Ecto neural progenitor cell (in vitro differentiated cells): ENCODE measurements at places on chromosomes 6 and 20.

DNA sequence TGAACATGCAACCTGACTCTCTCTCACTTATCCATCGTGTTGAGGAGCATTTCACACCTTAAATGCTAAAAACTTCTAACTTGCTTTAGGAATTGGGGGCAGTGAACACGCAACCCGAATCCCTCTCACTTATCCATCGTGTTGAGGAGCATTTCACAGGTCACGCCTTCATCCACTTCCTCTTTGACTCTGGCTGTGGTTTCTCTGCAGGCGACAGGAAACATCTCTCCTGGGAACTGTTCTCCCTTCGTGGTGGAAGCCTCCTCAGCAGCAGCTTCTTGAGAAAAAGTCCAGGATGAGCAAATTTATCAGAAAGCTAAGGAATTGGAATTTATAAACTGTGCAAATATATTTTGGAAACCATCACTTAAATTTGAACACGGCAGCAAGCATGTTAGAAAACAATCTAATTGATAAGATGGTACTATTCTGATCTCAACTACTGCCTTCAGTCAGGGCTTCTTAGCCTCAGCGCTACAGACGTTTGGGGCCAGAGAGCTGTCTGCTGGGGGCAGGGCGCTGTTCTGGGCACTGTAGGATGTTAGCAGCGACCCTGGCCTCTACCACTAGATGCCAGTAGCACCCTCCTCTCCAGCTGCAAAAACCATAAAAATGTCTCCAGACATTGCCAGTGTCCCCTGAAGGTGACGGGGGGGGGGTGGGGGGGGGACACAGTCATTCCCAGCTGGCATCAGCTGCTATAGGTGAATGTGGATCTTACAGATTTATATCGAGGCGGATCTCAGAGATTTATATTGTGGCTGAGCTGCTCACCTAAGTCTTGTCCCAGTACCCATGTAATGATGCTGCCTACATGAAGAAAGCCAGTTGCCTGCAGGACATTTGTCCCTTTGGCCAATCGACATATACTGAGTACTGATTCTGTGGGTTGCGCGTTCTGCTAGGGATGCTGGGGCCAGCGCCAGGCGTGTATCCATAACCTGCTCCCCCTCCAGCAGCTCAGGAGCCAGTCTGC lies 26.2 kb downstream of the CTCFL start:
- DNase-seq = no peak

- DNase-seq = peak; percentile 76
These were observed 114.4 kb upstream of the PRND start for GRCh38 chr20:4607287-4607713.

DNA sequence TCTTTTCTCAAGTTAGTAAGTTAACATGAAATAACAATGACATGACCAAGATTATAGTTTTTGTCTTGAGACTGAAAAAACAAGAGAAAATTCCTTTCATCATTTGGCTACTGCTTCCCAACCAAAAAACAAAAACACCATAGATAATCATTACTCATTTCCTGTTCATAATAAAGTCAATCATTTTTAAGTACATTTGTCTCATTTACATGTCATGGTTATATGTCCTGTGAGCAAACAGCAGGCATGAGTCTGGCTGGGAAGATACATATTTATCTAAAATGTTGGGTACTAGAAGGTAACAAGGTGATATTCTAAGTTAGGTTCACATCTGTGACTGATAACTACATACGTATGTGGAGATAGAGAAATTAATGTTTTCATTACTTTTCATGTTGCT lies 180.5 kb downstream of the ISM1 start:
- no peak for DNase-seq

DNA sequence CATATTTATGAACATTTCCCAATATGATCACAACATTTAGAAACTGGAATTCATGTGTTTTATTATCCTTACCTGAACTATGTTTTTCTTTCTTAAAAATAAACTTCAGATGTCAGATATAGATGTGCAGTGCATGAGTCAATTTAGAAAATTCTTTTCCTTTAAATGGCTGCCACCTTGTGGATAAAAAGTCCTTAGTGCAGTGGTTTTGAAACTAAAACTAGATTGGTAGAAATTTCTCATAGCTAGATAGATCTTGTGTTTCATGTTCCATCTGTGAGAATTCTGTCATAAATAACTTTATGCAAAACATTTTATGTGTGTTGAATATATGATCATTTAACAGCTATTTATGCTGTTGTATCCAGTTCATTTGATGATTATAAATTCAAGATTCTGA lies 134.9 kb downstream of the KLHL32 start:
- DNase-seq = no peak

DNA sequence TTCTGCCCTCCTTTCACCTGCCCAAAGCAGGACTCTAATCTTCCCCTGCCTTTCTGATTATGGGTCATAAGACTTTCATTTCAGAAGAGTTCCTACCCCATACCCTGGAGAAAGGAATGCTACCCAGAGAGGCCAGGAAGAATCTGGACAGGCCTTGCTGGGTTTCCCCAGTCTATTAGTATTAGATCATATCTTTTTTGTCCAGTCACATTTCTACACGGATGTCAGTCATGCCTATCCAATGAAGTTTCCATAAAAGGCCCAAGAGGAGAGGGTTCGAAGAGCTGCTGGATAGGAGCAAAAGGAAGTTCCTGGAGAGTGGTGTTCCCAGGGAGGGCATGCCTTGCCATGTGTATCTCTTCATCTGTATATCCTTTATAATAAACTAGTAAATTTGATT lies 3.2 kb downstream of the POLH start:
- no peak for DNase-seq

DNA sequence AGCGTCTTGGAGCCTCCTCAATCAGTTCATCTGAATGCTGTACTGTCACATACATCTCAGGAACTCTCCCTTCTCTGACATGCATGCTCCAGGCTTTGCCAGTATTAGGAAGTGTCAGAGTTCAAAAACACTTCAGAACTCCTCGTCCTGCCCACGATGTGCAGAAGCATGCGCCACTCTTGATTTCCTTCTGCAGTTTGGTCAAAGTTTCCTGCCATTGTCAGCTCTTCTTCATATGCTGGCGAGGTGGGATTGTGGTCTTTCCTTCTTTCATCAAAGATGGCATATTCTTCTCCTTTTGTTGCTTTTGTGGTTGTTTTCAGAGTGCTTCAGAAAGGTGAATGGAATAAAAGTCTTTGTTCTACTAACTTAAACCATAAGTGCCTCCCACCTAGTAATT lies 21.0 kb downstream of the SLC13A3 start:
- no peak for DNase-seq

DNA sequence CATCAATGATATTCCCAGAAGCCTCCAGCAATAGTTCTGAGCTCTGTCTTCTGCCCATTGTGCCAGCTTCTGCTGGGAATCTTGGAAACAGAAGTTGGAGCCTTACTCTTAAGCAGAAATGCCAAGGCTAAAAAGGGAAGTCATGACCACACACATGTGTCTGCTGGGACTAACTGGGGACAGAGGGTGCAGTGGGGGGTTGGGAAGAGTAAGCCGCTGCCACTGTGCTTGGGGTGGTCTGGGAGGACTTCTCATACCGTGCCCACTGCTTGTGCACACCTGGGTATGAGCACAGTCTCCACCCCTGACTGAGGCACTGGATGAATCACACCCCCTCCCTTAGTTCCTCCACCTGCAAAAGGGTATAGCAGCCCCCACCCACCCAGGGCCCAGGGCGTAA lies 90.7 kb downstream of the CDC5L start:
- no peak for DNase-seq

DNA sequence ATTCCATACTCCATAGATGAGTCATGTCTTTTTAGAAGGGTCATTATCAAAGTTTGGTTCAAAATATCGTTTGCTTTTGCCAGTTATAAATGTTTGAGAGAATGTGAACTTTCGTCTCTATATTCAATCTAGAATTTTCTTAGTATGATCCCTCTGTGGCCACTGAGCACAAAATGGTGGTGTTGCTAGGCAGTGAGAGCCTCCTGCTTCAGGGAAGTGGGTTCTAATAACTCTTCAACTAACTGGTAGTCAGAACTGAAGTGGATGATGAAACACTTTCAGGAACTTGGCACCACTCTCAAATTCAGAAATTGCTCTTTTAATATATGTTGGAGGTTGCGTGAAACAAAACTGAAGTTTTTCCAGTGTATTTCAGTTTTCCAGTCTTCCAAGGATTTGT lies 125.0 kb upstream of the DOK5 start:
- DNase-seq = no peak

- no peak for DNase-seq
These were observed 161.1 kb downstream of the SYCP2 start for GRCh38 chr20:59772373-59772705.

- no peak for DNase-seq
These were observed 223.8 kb downstream of the NRN1 start for GRCh38 chr6:5782783-5783547.

- DNase-seq = no peak
These were observed 26.7 kb downstream of the ZNF337 start for GRCh38 chr20:25669826-25670422.

GRCh38 chr6:147689398-147689797 lies 180.9 kb downstream of the SAMD5 start:
- no peak for DNase-seq

DNA sequence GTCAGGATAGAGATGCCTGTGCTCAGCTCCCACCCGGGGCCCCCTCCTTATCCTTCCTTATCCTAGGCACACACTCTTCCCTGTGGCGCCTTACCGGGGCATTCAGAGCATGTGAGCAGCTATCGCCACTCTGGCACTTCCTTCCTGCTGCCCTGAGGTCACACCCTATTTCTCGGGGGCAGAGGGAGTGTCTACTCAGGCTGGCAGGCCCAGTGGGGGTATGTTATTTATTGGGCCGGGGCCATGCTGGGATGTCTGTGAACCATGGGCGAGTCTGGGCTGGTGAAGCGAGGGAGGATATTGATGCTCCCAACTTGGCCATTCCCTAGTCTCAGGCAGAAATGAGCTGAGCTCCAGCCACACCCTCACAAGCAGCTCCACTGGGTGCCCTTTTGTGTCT lies 3.9 kb upstream of the LY6G6D start:
- no peak for DNase-seq

- no peak for DNase-seq
These were observed 44.0 kb downstream of the SRPK1 start for GRCh38 chr6:35876902-35877301.

DNA sequence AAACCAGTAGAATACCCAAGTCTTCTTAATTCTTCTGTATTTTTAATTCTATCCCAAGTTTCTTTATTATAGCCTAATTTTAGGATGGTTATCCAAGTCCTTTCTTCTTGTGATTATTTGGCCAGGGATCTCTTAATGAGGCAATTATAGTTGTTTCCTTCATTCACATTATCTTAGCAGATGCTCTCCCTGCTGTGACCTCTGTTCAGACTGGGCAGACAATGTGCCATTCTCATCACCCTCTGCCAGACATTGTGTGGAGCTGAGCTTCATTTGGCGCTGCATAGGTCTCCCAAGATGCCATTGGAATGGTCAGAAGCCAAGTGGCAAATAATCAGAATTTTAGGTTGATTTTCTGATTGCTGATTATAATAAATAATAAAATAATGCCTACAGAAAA lies 79.4 kb downstream of the LIN28B start:
- DNase-seq = no peak

DNA sequence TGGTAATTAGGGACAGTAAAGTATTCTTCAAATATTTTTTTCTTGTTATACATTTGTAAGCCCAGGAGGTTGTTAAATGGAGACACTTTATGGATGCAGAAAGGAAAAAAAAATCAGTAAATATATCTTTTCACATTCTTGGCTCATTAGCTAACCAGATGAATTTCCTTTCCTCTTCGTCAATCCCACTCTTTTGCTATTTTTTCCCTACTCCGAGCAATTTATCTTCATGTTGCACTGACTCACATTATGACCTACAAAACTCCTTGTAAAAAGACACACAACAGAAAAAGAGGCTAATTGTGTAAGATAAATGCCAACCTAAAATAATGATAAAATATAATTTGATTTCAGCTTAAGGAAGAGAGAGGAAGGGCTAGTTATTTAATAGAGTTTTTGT lies 472.9 kb upstream of the ZNF337 start:
- no peak for DNase-seq

GRCh38 chr6:157494132-157494710 lies 113.2 kb downstream of the ZDHHC14 start:
- no peak for DNase-seq

- no peak for DNase-seq
These were observed 1.4 kb downstream of the QKI start for GRCh38 chr6:163415620-163416556.
